NCI-H1417 treated with DMSO at 0.1 percent for 48 hours (cell line): ENCODE measurements at places on chromosomes 7 and 10.

DNA sequence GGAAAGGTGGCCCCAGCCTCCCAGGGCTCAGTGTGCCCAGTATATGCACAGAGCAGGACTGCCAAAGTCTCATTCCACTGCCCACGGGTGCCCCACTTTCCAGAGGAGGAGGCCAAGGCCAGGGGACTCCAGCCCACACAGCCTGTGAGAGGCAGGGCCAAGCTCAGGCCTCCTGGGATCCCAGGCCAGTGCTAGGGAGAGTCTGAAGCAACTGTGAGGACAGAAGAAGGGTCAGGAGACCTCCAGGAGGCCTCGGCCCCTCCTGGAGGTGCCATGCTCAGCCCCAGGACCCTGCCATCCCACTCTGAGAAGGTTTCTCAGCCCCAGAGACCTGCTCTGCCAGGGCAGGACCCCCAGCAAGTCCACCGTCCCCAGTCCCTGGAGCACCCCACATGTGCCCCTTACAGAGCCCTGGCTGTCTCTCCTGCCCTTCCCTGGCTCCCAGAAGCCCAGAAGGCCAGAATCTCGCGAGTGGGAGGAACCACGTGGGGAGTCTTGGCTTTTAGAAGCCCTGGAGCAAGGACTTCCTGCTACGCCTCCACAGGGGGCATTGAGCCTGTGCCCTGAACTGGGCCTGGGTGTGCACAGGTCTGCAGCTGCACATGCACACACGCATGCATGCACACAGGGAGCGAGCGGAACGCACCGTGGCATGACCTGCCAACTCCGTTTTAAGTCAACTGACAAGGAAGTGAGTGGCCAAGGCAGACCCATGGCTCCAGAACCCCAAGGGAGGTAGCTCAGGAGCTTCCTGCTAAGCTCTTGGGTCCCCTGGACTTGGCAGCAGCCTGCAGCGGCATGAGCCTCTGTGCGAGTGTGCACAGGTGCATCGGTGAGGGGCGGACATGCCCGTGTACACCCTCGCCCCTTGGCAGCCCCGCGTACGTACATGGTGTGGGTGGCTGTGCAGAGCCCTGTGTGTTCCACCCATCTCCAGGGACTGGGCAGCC, 33.6 kb downstream of the ZCCHC24 start:
- no peak for DNase-seq

DNA sequence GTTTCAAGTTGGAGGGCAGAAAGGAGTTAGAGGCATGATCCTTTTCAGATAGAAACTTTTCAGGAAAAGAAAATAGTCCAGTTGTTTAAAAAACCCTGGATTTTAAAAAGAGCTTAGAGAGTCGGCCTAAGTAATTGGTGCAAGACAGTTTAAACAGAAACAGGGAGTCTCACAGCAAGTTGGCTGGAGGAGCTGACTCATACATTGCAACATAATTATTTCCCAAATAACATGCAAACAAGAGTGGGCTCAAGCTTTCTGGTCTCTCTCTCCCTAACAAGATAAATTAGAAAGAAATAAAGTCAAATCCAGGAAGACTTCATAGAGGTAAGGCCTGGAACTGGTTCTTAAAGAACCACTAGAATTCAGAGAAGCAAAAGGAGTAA, 100.3 kb upstream of the AGBL3 start:
- DNase-seq, result no peak

DNA sequence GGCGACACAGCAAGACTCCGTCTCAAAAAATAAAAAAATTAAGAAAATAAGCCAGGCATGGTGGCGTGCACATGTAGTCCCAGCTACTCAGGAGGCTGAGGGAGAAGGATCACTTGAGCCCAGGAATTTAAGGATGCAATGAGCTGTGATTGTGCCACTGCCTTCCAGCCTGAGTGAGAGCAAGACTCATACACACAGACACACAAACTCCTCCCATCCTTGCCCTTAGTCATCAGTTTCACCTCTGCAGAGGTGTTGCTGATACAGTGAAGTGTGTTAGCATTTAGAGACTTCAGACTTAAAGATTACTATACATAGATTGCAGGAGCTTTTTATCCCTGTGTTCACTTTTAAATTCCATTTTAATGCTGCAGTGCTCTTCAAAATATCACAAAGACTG, 5.5 kb upstream of the H2AZ2 start:
- no peak for DNase-seq

GRCh38 chr7:38858259-38858884, 50.6 kb downstream of the VPS41 start:
- peak; percentile 62 for DNase-seq

DNA sequence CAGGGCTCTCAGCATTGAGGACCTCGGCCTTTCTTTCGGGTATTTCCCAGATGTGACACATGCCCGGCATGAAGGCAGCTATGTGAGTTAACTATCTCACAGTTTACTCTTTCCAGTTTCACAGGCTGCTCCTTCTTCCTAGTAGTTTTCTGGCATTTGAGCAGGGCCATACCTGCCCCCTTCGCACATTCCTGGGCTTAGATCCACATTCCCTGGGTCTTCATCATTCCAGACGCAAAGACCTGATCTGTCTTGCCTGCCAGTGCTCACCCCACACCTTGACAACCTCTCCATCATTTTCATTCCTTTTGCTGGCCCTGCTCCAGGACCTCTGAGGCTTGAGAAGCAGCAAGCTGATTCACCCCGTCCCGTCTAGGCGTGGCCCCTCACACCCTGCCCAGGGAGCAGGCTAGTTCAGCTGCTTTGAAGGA, 227.5 kb downstream of the WDR11 start:
- DNase-seq, result no peak

DNA sequence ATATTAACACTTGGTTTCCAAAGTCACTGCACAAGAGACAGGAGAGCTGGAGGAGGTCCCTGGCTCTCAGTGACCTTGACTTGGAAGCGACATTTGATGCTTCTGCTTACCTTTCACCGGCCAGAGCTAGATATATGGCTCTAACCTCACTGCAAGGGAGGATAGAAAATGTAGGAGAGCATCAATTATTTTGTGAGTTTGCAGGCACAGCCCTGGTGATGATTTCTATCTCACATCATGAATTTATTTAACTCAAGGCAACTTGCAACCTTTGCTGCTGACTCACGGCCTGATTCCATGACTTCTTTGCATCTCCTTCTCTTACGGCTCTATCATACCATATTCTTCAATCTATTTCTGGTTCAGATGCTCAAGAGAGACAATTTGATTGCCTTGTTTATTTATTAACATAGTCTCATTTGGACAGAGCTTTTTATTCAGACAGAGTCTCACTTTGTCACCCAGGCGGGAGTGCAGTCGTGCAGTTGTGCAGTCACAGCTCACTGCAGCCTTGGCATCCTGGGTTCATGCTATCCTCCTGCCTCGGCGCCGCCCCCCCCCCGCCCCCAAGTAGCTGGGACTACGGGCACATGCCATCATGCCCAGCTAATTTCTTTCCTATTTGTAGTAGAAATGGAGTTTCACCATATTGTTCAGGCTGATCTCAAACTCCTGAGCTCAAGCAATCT, 196.0 kb downstream of the REEP3 start:
- DNase-seq, result no peak

GRCh38 chr10:32795598-32796183, 162.3 kb downstream of the ITGB1 start:
- no peak for DNase-seq

DNA sequence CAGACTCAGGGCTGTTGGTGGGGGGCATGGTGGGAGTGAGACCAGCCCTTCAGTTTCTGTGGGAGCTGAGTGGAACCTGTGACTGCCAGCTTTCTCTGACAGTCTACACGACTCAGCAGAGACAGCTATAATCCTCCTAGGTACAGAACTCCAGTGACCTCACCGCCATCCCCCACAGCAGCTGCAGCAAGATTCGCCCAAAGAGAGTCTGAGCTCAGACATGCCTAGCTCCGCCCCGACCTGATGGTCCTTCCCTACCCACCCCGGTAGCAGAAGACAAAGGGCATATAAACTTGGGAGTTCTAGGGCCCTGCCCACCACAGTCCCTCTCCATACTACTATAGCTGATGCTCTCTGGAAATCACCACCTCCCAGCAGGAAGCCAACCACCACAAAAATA, 500.1 kb downstream of the ETV1 start:
- DNase-seq, result no peak

DNA sequence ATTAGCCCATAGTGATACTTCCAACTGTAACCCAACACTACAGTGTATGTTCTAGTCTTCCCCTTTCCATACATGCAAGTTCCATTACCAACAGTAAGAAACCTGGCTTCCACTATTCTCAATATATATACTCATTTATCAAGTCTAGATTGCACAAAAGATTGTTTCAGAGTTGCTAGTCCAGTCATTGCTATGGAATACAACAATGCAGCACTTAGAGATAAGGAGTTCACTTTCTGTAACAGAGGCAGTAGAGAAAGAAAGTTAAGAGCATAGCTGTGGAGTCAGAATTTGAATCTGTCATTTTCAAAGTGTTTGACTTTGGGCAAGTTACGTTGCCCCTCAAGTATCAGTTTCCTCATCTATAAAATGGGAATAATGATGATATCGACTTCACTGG, 90.1 kb downstream of the RTKN2 start:
- DNase-seq, result no peak

DNA sequence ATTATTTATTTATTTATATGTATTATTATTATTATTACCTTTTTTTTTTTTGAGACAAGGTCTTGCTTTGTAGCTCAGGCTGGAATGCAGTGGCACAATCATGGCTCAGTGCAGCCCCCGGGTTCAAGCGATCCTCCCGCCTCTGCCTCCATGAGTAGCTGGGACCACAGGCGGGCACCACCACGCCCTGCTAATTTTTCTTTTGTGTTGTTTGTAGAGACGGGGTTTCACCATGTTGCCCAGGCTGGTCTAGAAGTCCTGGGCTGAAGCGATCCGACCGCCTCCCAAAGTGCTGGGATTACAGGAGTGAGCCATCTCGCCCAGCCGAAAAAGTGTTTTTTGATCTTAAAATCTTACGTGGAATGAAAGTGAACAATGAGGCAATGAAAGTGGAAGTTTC, 79.4 kb upstream of the C1GALT1 start:
- DNase-seq, result no peak

GRCh38 chr10:30865141-30865926, 166.3 kb downstream of the ZNF438 start:
- DNase-seq, result no peak

DNA sequence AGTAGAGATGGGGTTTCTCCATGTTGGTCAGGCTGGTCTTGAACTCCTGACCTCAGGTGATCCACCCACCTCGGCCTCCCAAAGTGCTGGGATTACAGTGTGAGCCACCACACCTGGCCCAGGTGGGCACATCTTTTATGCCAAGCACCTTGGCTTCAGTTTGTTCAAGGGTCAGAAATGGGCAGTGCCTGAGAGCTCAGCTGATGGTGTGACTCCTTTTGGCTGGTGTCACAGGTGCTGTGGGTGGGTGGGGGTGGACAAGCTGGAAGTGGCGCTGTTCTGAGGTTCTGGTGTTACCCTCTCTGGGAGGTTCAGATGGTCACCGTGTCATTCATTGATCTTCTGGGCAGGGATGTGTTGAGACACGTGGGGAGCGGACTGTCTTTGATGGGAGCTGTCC, 11.5 kb downstream of the ADCY1 start:
- DNase-seq, result no peak

DNA sequence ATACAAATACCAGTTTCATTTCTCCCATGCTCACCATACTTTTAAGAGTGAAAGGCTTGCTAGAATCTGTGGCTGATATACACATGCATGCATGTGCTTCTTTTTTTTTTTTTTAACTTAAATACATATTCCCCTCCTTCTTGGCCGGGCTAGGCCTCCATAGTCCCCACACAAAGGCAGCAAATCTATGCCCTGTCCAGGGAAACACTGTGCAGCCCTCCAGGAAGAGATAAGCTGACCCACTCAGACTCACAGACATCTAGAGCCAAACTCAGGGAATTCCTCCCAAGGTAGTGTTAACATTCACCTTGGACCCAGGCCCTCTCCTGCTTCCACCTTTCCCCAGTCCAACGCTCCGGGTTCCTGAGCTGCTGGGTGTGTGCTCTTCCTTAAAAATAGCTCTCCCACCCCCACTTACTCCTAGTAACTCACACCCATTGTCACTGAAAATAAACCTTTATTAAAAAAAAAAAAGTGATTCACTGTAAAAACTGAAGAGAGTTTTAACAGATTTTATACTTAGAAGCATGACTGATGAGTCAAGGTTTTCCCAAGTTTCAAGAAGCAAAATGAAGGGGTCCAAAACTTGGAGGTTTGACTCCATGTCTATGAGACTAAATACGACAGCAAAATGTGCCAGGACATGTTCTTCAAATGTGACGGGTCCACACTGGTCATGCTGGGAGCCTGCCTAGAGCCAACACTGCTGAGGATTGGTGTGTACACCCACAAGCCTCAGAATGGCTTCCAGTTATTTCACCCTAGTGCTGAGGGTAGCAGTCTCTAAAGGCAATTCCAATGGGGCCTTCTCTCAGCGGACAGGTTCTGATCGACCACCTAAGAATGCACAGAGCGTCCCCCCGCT, 159.5 kb downstream of the GLI3 start:
- no peak for DNase-seq

- DNase-seq, result no peak
Measured at GRCh38 chr10:96972264-96972663, 140.2 kb downstream of the LCOR start.

- no peak for DNase-seq
Measured at GRCh38 chr7:145036604-145037405, 201.0 kb upstream of the TPK1 start.

DNA sequence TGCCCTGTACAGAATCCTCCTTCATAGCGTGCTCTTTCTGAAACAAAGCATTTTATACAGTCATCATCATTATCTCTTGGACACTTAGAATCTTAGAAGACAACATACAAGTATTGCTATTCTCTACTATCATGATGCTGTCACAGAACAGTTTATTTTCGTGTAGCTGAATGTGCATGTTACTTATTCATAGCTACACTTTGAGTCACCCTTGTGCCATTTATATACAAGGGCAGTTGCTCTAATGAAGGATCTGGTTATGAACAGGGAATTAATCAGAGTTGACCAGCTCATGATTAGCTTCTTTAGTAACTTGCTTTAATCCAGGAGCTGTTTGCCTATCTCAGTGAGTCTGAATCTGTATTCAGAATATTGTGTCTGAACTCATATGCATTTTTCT, 11.2 kb downstream of the CASP2 start:
- DNase-seq, result no peak

GRCh38 chr7:132932296-132933071, 149.4 kb downstream of the CHCHD3 start:
- DNase-seq, result no peak

GRCh38 chr7:108456845-108457540, 757 bp upstream of the NRCAM start:
- no peak for DNase-seq

GRCh38 chr10:4343873-4344272, 482.1 kb upstream of the AKR1E2 start:
- no peak for DNase-seq

DNA sequence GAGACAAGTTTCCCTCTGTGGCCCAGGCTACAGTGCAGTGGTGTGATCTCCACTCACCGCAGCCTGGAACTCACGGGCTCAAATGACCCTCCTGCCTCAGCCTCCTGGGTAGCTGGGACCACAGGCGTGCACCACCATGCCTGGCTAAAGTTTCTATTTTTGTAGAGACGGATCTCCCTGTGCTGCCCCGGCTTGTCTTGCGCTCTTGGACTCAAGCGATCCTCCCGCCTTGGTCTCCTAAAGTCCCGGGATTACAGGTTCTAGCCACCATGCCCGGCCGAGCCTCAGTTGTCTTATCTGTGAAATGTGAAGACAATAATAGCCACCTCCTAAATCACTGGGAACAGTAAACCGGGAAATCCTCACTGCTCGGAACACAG, 88.1 kb downstream of the FOXL3 start:
- DNase-seq, result no peak

GRCh38 chr10:30075481-30075880, 16.1 kb upstream of the JCAD start:
- no peak for DNase-seq

GRCh38 chr10:95026461-95026860, 42.8 kb downstream of the CYP2C8 start:
- DNase-seq, result no peak

- DNase-seq, result no peak
Measured at GRCh38 chr10:122362621-122363020, 11.9 kb upstream of the PLEKHA1 start.
